ENCODE measurements at places on chromosomes 13 and 19.
A peak's percentile ranks its signal among the peaks of the same experiment; 100 is the strongest.

DNA sequence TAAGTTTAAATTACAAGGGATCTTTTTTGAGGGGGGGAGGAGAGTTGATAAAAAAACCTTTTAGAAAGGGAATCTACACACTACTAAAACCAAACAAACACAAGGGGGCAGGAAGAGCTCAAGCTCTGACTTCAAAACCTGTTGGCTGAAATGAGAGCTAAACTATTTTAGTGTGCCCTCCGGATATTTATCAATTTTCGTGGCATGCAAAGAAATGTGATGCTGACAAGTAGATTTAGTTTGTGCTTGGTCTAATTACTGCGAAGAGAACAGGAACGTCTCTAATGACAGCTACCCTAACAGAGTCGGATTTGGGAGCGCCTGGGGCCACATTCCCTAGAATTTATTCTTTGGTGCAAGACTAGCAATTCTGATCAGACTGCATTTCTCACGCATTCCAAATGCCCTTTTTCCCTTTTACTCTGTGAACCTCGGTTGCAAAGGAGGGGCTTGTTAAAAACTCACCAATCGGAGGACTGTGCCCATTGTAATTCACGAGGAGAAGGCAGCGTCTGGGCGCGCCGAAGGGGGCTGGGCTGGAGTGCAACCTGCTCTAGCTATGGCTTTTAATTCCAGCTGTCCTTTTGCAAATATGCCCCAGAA, 802 bp upstream of the FREM2 start:
- DNase-seq = peak; percentile 85

- DNase-seq = peak; percentile 96
Measured at GRCh38 chr19:39308531-39309304, 11.9 kb downstream of the LRFN1 start.

- no peak for DNase-seq
Measured at GRCh38 chr19:40273469-40274360, 11.4 kb downstream of the AKT2 start.

GRCh38 chr19:52248241-52248640, 21.1 kb upstream of the ZNF766 start:
- DNase-seq = peak; percentile 83

DNA sequence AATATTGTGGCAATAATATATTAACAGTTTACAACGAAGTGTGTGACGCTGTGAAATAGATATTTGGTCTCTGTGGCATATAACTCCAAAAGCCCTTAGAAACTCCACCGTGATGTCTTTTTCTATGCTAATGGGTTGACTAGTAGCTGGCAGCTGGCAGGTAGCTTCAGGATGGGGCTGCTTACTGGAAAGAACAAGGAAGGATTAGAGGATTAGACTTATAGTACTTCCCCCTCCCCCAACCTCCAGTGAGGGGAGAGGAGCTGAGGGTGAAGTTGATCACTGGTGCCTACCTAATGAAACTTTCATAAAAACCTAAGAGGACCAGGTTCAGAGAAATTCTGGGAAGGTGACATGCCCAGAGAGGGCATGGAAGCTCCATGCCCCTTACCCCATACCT, 9.8 kb downstream of the ZNF229 start:
- DNase-seq = no peak

- no peak for DNase-seq
Measured at GRCh38 chr19:29483944-29484581, 41.7 kb upstream of the VSTM2B start.

Measured in GM23338 (cell line).